H9 (cell line): ENCODE measurements at places on chromosomes 16 and 17.

DNA sequence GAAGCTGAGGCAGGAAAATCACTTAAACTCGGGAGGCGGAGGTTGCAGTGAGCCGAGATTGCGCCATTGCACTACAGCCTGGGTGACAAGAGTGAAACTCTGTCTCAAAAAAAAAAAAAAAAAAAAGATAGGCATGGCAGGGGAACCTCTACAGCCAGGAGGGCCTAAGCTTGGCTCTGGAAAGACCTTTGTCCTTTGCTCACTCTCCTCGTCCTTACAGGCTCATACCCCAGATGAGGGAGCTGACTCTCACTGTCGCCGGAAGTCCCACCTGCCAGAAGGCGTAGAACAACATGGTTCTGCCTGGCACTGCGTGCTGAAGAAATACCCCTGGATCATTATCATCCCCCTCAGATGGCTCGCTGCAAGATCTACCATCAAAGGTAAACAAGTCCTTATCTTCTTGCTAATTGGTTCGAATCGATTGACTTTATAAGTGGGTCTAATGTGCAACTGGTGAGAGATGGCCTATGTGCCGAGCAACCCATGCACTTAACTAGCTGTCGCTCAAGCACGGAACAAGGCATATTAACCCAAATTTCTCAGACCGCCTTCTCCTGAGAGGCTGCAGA lies 29.7 kb downstream of the RTN4RL1 start:
- no peak for DNase-seq

GRCh38 chr16:8293413-8293812 lies 296.9 kb downstream of the TMEM114 start:
- DNase-seq: no peak

DNA sequence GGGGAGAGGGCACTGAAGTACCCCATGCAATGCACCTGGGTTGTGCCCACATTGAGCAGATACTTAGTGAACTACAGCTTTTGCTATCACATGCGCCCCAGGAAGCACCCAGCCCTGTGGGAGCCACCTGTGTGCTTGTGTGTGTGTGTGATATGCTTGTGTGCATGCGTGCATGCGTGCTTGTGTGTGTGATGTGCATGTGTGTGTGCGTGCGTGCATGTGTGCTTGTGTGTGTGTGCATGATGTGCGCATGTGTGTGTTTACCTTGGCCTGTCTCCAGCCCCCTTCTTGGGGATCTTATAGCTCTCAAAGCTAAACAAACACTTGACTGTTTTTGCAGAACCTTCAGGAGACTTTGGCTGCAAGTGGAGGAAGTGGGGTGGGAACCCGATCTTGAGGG lies 841 bp downstream of the C16orf89 start:
- DNase-seq: no peak

DNA sequence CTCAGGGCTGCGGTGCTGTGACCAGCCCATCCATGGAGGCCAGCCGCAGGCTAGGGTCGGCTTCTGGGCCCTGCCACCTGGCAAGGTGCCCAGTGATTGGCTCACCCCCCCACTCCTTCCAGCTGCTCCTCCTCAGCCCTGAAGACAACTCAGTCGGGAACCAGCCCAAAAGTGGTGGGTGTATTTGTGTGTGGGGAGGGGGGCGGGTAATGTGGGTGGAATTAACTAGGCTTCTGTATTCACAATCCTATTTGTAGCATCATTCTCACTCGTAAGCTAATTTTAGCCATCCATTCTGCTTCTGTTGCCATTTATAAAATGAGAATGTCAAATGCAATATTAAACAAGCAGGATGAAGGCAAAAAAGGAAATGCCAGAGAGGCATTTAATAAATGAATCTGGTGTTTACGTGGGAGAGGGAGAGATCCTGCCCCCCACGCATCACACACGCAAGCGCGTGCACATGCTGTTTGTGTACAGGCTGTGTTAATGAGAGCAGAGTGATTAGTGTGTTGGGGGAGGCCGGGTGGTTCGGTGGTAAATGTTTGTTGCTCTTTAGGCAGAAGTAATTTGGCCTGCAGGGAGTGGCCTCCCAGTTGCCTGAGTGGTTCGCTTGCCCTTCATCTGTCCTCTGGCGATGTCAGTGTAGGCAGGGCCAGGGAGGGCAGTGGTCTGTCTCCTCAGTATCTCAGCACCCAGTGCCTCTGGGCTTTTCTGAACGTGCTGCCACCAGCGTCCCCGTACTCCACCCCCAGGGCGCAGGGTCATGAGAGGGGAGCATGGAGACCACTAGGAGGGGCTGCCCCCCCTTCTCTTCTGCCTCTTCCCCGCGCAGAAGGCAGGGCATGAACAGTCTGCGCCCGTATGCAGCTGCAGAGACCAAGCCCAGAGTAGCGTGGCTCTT lies 140.1 kb downstream of the CCDC182 start:
- DNase-seq: no peak
